ENCODE measurements at places on chromosomes 1 and 21.

- DNase-seq: no peak
Observed at GRCh38 chr21:45054927-45055612, 19.3 kb upstream of the ADARB1 start.

- DNase-seq: no peak
Observed at GRCh38 chr1:199135901-199136300, 497.1 kb downstream of the PTPRC start.

- no peak for DNase-seq
Observed at GRCh38 chr1:70455291-70455690, 44.2 kb downstream of the CTH start.

DNA sequence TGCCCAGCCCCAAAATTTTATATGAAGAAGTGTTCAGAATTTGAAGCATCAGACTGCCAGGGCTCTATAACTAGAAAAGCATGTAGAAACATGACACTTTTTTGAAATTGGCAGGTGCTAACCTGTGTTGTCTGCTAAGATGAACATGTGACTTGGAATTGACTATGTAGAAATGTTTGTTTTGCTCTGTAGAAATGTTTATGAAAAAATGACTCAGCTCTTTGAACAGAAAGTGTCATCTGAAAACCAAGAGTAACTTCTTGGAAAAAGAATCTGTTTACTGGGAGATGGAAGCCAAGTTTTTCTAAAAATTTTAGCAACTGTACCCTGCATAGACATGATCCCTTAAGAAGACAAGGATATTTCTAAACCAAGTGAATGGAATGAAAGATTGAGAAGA is 59.2 kb downstream of the LHX9 start:
- no peak for DNase-seq

DNA sequence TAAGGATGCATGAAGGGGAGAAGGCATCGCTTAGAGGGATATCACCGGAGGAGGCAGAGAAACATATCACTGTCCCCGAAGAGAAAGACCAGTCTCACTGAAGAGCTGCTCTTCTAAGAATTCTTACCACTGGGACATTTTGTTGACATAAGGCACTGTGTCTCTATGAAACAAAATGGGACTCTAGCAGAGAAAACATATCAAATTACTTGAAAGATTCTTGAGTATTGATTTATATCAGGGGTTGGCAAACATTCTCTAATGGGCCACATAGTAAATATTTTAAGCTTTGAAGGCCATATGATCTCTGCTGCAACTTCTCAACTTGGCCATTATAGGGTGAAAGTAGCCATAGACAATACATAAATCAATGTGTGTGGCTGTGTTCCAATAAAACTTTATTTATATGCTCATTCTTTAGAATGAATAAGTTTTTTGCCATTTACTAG is 41.0 kb upstream of the GREM2 start:
- no peak for DNase-seq

GRCh38 chr1:119806489-119806888 is 4.8 kb downstream of the REG4 start:
- no peak for DNase-seq

DNA sequence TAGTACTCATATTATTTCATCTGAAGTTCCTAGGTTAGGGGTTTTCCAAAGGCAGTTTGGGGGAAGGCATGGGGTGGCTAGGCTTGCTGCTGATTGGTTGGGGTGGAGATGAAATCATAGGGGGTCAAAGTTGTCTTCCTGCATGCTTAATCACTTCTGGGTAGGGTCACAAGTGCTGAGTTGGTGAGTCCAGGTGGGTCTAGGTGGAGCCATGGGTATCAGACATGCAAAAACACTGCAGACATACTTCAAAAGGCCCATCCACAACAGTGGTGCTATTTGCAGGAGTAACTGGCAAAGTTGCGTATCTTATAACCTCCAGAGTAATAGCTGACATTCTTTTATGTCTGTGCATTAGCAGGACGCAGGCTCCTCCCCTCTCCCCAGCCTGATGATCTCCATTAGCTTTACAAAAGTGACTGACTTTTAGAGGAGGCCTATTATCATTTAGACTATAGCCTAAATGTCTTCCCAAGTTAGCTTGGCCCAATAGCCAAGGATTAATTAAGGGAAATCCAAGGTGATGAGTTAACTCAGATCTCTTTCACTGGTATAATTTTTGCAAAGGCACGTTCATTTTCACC is 374.4 kb upstream of the PRMT6 start:
- DNase-seq: no peak

GRCh38 chr1:31040038-31040437 is 25.5 kb downstream of the PUM1 start:
- no peak for DNase-seq

DNA sequence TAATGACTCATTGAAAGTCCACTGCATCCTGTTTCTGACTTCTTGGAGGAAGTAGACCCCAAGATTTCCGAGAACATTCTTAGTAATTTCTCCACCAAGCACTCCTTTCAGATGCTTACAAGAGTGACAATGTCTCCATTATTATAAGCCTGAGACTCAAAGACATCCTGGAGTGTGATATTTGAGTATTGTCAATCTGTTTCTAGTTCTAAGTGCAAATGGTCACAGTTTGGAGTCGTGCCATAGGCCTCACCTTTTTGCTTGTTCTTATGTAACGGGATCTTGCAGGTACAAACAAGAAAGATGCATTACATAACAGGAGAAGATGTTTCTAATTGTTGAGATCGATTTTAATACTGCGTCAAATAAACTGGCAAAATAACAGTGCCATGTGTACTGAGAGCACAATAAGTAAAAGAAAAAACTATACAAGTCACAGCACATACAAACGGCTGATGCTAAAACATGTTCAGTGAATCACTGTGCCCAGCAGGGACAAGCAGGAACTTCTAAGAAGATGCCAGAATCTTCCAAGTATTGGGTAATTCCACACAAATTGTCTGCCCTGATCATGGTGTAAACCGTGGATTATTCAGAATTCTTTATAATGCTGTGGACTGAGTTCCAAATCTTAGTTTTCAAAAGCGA is 54.1 kb downstream of the CD2 start:
- no peak for DNase-seq

DNA sequence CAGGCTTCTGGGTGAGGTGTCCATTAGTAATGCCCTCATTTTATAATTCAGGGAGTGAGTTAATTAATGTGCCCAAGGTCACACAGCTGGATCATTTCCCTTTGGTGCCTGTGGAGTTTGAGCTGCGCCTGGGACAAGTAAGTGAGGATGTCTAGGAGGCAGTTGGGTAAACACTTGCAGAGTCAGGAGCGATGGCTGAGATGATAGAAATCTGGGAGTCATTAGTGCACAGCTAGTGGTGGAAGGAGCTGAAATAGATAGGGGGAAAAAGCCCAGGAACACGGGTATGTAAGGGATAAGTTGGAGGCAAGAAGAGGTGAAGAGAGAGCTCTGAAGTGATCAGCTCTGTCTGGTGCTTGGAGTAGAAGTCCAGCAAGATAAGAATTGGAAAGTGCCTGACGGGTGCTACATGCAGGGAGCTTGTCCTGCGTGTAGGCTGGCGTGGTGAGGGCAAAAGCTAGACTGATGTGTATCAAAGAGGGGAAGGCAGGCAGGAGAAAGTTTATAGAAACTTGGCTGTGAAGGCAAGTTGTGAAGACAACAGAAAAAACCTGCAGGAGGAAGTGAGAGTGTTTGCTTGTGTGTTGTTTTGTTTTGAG is 1.7 kb upstream of the SCAF4 start:
- no peak for DNase-seq

DNA sequence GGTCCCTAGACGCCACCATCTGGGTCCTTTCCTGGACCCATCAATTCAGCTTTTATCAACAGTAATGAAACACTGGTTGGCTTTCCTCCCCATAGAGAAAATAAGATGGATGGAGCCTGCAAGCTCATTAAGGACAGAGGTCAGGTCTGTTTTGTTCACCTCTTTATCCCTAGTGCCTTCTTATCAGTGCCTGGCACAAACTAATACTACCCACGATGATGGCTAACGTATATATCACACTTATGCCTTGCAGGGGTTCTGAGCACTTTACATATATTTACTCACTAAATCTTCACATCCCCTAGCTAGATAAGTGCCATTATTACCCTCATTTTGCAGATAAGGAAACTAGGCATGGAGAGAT is 5.1 kb upstream of the UBXN10 start:
- DNase-seq: no peak

- no peak for DNase-seq
Observed at GRCh38 chr21:45473496-45474322, 68.5 kb downstream of the SLC19A1 start.

GRCh38 chr1:166283190-166283589 is 116.4 kb upstream of the FAM78B start:
- DNase-seq: no peak

DNA sequence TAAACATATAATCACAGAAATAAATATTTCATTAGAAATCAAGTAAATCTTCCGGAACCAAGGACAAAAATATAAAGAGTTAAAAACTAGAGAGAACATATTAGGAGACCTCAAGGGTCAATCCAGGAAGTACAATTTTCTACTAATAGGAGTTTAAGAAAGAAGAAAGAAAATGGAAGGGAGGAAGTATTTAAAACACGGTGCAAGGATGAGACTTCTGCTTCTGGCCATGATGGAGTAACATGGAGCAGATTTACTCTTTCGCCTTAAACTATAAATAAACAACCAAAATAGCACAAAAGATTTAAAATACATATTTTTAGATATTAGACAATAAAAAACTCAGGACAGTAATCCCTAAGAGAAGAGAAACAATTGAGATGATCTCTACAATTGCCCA is 12.6 kb upstream of the IFNAR1 start:
- DNase-seq: no peak

All from MG63 (cell line).